ENCODE measurements at places on chromosomes 13 and 19.

GRCh38 chr19:11708457-11708856 is 30.3 kb downstream of the ZNF823 start:
- DNase-seq = no peak

- DNase-seq = no peak
Measured at GRCh38 chr13:107450431-107450830, 764.9 kb downstream of the LIG4 start.

- DNase-seq = no peak
Measured at GRCh38 chr19:46745521-46746280, at the start of gene FKRP. TSS of gene FKRP (plus strand) at chr19:46746057. CDS start at chr19:46755451, 9,394 bp downstream.

- no peak for DNase-seq
Measured at GRCh38 chr13:36975172-36975571, 24.0 kb downstream of the ALG5 start.

- no peak for DNase-seq
Measured at GRCh38 chr19:10052602-10053360, 33.3 kb upstream of the SHFL start.

DNA sequence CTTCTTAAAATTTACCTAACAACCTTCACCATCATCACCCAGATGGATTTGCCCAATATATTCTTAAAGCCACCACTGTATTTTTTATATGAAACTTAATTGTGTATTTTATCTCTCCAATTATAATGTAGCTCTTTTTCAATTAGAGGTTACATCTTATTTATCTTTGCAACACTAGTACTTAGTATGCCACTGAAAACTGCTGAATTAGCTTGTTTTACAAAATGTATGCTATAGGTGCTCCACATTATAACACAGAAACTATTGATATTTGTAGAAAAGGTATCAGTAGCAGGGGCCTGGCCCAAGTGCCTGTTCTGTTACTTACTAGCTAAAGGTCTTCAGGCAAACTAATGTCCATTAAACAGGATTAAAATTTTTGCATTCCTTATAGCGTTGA is 35.8 kb upstream of the PCDH17 start:
- no peak for DNase-seq

- no peak for DNase-seq
Measured at GRCh38 chr19:46372901-46373490, 26.1 kb downstream of the PPP5C start.

DNA sequence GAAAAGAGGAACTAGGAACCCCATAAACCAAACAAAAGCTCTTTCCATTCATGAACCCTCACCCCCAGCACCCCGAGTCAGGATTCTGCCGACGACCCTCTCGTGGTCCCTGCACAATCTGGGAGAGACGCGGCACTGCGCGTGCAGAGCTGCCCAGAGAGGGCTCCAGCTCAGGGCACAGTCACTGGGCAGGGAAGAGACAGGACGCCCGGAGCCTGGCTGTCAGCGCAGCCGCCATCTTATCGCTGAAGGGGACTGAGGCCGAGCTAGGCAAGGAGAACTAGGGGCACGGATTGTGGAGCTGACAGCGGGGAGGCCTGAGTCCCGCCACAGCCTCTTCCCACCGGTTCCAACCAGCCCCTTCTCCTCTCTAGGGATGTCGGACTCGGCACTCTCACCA is 349 bp downstream of the ZNF98 start:
- DNase-seq = no peak

DNA sequence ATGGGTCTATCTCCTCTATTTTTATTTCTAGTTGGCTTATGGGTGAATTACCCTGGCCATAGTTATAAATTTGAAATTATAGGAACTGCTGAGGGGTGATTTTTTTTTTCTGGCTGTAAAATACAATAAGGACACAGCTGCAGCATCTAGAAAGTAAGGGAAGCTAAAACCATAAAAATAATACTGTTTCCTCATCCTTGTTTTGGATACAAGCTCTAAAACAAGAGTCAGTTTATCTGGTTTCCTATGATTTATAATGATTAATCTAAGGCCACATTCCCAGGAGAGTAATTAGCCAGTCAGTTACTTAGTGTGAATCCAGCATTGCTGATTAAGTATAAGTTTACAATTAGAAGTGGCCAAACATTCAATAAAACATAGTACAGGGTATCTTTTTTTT is 219.1 kb upstream of the NBEA start:
- no peak for DNase-seq

GRCh38 chr13:100547791-100548201 is 40.8 kb downstream of the GGACT start:
- no peak for DNase-seq

- DNase-seq = no peak
Measured at GRCh38 chr13:20168396-20168795, 7.5 kb upstream of the GJA3 start.

DNA sequence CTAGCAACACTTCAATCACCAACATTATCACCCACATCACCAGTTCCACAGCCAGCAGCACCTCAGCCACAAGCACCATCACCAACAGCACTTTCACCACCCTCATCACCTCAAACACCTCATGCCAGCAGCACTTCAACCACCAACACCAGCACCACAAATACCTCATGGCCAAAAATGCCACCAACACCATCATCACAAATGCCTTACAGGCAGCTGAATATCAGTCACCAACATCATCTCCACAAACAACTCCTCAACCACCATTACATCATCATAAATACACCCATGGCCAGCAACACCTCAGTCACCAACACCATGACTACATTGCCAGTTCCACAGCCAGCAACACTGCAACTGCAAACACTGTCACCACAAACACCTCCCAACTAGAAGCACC is 10.4 kb downstream of the FCER2 start:
- no peak for DNase-seq

GRCh38 chr19:16034180-16034579 is 42.1 kb upstream of the TPM4 start:
- no peak for DNase-seq

- DNase-seq = no peak
Measured at GRCh38 chr19:39833160-39833463, 850 bp downstream of the DYRK1B start.

DNA sequence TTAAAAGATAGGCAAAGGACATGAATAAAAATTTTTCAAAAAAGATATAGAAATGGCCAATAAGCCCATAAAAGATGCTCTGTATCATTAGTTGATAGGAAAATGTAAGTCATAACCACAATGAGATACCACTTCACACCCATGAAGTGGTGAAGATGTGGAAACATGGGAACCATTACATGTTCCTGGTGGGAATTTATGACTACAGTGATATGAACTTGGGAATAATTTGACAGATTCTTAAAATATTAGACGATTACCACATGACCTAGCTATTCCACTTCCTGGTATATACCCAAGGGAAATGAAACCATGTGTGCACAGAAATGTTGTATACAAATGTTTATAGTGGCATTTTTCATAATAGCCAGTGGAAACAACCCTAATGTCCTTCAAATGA is 232.2 kb downstream of the GGACT start:
- no peak for DNase-seq

GRCh38 chr13:20843166-20843565 is 59.4 kb downstream of the XPO4 start:
- DNase-seq = no peak

- DNase-seq = no peak
Measured at GRCh38 chr13:98217597-98217996, 40.5 kb upstream of the RNF113B start.

- no peak for DNase-seq
Measured at GRCh38 chr13:112643759-112644459, 45.9 kb upstream of the ATP11A start.

DNA sequence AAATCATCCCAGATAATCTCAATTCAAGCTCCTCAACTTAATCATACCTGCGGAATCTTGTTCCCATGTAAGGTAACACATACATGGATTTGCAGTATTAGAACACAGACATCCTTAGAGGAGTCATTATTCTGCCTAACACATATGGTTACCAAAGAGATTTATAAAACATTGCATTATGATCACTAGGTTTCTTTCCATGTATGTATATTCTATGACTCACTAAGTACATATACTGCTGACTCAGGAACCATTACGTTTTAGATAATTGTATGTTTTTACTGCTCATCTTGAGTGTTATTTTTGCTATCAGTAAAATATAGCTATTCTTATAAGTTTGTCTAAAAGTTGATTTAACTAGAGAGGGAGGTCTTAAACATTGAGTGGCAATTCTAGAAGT is 182.9 kb downstream of the SLITRK6 start:
- no peak for DNase-seq

DNA sequence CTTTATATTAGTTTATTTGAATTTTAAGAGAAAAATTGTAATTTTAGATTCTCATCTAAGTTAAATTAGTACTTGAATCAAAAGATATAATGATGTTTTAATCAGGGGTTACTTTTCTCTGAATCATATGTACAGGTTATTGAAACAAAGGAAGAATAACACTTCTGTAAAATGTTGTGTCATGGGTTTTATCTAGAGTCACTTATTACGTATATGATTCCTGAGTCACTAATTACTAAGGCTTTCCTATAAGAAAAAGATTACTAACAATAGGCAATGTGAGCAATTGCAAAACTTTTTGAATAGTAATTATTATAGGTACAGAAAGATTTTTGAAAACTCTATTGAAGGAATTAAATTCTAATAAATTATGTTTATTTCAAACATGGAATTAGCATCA is 99.2 kb upstream of the KLF5 start:
- DNase-seq = no peak

DNA sequence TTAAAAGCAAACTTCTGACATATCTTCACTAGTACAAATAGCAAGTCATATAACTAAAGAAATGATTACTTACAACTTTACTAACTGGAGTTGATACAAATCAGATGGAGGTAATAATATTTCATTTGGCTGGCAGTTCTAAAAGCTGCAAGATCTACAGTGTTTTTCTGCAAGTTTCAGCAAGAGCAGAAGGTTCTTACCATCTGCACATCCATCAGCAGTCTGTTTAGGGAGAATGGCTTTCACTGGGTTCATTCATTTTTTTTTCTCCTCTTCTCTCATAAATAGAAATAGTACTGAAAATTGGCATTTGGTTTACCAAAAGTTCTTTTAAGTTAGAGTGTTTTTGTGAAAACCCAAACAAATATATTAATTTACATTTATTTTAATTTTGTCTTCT is 3.1 kb upstream of the SHISA2 start:
- DNase-seq = no peak

- DNase-seq = peak; percentile 64
Measured at GRCh38 chr19:41872775-41873647, 4.1 kb upstream of the CD79A start.

GRCh38 chr19:3618144-3618810 is 8.3 kb downstream of the CACTIN start:
- DNase-seq = peak; percentile 38

DNA sequence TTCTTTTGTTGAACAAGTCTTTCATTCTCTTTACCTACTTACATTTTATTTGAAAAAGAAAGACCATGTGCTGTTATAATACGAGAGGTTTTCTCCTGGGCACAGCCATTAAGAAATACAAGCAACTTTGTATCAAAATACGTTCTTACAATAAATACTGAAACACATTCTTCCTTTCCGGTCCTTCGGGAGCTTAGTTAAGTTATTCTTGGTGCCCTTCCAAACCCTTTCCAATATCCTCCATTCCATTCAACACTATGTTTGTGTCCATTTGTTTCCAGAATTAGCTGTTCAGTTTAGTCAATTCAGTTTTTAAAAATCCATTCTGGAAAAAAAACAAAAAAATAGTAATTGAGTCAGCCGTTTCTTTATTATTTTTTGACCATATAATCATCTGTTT is 746.8 kb upstream of the SLC10A2 start:
- DNase-seq = no peak

DNA sequence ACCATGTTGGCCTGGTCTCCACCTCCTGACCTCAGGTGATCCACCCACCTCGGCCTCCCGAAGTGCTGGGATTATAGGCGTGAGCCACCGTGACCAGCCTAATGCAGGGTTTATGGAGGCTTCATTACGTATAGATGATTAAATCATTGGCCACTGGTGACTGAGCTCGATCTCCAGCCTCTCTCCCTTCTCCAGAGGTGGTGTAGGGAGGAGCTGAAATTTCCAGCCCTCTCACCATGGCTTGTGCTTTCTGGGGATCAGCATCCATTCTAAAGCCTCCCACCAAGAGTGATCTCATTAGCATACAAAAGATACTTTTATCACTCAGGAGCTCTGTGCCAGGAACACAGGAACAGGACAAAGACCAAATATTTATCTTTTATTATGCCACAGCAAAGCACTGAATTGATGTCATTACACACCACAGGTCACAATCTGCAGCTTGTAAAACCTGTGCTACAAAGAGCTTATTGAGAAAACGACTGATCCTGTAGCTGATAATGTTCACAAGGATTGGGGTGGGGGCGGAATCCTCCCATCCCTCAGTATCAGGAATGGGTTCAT is 32.4 kb downstream of the RHPN2 start:
- DNase-seq = no peak

- no peak for DNase-seq
Measured at GRCh38 chr19:2044709-2045500, 6.1 kb downstream of the MKNK2 start.
